ENCODE measurements at places on chromosomes 12 and 14. TPM values are rescaled to one million over a fixed set of nuclear protein-coding genes. Genes with fewer than 3 reads are reported as not detected.

- no peak for DNase-seq
These were observed 37.3 kb upstream of the DCN start for GRCh38 chr12:91219919-91220318.

Gene TMCC3
- total RNA-seq: 1.2 TPM

DNA sequence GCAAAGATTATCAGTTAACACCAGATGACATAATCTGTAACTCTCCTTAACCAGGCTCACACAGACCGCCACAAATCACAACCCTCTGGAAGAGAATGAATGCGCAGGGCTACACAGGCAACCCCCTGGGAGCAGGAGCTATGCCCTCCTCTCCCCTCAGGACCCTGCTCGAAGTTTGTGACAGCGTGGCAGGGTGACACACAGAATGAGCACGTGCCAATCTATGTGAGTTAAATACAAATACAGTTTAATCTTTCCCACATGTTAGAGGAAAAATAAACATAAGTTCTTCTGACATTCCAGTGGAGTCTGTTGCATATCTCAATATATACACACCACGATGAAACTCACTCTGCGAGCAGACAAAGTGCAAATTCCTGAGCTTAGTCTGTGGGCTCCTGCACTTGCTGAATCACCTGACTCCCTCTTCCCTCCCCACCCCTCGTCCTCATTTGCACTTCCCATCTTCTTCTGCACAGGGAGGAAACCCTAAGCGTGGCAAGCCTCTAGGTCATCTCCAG is 37.6 kb downstream of the BCAT1 start:
- DNase-seq: no peak

DNA sequence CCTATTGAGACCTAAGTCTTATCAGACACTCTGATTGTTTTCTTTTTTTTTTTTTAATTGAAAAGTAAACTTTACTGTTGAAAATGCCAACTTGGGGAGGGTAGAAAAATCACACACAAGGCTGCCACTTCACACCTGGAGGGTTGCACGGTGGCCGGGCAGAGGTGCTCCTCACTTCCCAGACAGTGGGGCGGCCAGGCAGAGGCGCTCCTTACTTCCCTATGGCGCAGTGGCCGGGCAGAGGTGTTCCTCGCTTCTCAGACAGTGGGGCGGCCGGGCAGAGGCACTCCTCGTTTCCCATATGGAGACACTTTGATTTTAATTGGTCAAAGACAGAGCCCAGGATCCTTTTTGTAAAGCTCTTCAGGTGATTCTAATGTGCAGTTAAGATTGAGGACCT is 399.3 kb downstream of the TMTC2 start:
- DNase-seq: no peak

GRCh38 chr12:120979862-120980696 is 1.7 kb downstream of the HNF1A start:
- no peak for DNase-seq

GRCh38 chr14:71692496-71692895 is 239.7 kb upstream of the RGS6 start:
- DNase-seq: no peak

Gene ACRBP
- total RNA-seq: 1.8 TPM

GRCh38 chr14:101444116-101444515 is 117.2 kb upstream of the DIO3 start:
- DNase-seq: no peak

DNA sequence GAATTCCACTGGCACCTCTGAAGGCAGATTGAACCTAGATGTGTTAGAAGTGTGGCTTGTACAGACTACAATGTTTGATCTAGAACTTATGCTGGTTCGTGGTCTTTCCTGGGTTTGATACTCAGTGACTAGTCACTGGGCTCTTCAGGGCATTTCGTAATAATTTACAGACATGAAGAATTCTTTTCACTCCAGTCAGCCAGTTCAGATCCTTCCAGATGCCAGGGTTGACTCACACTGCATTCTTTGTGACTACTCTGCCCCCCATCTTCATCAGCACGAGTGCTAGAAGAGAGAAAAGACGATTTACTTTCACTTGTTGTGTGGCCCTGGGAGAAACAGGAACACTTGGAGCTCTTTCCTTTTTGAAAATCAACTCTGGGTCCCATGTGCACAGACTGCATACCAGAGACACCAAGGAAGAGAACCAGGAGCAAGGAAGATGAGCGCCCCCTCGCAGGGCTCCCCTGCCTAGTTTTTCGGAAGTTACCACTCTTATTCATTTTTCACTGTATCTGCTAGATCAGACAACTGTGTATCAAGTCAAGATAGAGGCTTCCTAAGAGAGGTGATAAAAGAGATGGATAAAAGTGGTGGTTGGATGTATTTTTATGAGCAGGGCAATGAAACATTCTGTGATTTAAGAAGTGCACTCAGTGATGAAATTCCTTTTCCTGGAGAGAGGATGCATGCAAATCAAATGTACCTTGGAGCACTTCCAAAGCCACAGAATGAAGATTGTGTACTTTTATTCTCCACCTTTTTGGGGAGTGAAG is 33.5 kb upstream of the EVL start:
- DNase-seq: no peak

Gene ACSS3
- total RNA-seq: not detected

Gene NKX2-1
- total RNA-seq: not detected

GRCh38 chr14:79383031-79383430 is 828.3 kb downstream of the DIO2 start:
- no peak for DNase-seq

Gene LTBR
- 0.40 TPM for total RNA-seq

Gene ZBTB39
- total RNA-seq: 7.8 TPM

DNA sequence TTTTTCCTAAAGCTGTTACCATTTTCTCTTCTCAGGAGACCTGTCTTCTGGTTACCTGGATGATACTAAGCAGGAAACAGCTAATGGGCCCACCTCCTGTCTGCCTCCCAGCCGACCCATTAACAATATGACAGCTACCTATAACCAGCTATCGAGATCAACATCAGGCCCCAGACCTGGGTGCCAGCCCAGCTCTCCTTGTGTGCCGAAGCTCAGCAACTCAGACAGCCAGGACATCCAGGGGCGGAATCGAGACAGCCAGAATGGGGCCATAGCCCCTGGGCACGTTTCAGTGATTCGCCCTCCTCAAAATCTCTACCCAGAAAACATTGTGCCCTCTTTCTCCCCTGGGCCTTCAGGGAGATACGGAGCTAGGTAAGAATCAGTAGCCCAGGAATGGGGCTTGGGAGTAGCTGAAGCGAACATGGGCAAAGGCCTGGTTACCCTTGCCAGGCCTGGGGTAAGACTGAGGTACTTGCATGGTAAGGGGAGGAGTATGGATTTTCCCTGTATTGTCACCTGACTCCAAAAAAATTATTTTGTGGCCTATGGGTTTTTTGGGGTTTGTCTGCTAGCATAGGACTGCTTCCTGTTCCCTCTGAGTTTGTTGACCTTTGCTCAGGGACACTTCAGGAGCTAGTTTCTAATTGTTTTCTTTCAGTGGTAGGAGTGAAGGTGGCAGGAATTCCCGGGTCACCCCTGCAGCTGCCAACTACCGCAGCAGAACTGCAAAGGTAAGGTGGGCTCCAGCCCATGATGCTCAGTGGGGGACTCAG is 26.6 kb downstream of the TRAFD1 start:
- no peak for DNase-seq

DNA sequence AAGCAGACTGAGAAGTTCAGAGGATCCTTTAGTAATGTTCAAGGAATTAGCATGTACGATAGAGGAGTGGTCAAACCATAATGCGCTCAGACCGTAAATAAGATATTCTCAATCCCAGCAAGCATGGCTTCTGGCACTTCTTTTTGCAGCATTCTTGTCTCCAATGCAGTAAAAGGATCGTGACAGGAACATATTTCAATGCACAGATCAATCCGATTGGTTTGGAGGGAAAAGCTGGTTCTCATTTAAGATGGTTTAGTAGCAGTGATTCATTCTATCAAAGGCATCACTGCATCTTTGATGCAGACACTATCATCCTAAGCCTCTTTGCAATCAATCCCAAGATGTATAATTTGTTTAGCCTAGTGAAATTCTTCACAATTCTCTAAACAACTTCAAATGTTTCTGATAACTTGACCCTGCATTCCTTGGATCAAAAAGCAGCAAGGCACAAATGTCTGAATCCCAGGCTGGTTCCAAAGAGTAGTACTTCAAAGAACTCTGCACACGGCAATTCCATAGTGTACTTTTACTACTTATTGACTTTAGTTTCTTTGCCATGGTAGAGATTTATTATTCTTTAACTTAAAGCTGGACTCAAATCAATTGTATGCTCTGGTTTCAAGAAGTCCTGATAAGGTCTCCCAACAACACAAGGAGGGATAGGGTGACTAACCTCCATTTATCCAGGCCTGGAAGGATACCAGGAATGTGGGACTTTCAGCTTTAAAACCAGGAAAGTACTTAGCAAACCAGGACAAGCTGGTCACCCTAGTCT is 96.8 kb upstream of the MDM1 start:
- DNase-seq: no peak

DNA sequence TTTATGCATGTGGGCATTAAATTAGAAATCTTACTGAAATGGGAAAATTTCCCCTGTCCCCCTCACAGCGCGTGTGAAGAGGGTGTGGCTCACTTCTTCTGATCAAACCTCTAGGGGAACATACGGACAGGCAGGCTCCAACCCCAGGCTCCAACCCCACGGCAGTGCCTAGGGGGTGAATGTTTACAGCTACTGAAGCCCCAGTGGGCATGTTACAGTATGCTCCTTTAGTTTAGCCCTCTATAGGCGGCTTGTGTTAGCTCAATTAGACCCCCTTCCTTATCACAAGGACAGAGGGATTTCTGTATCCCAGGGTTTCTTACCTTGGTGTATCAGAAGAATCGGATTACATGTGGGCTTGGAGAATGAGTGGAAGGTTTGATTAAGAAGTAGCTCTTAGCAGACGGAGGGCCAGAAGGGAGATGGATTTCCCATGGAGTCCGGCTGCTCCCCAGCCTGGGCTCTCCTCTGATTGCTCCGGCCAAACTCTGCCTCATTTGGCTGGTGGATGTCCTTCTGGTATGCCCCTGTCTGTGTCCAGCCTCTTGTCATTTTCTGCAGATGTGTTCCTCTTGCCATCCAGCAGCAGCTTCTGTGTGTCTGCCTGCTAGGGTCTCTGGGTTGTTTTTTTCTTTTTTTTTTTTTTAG is 223.7 kb downstream of the TMTC2 start:
- DNase-seq: no peak

- no peak for DNase-seq
These were observed 21.7 kb upstream of the MIA2 start for GRCh38 chr14:39212034-39212433.

Gene CD163
- total RNA-seq: not detected

Gene AKAP5
- total RNA-seq: 0.88 TPM

Gene PIANP
- not detected for total RNA-seq

- no peak for DNase-seq
These were observed 211.9 kb downstream of the APAF1 start for GRCh38 chr12:98856897-98857540.

Gene TMEM233
- not detected for total RNA-seq

Gene PLA2G1B
- total RNA-seq: not detected

- DNase-seq: no peak
These were observed 49.6 kb downstream of the MYRFL start for GRCh38 chr12:69874606-69875005.

- no peak for DNase-seq
These were observed 25.2 kb downstream of the SSH1 start for GRCh38 chr12:108832208-108832607.

Gene MMP14
- total RNA-seq: 1.9 TPM

DNA sequence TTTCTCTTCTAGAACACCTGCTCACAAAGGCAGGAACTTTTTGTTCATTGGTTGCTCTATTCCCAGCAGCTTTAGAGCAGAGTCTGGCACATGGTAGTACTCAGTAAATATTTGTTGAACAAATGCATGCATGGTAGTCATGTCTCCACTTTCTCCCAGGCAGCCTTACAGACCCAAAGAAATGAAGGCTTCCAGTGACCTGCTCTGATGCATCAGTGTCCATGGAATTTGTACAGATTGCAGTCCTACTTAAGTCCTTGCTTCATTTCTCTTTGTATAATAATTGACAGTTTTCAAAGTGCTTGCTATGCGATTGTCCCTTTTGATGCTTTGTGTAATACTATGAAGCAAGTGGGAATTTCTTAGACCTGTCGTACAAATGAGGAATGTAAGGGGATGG is 119.6 kb downstream of the DERA start:
- no peak for DNase-seq

Gene IFI27L1
- total RNA-seq: 49.5 TPM

Gene DACT1
- total RNA-seq: 0.93 TPM

DNA sequence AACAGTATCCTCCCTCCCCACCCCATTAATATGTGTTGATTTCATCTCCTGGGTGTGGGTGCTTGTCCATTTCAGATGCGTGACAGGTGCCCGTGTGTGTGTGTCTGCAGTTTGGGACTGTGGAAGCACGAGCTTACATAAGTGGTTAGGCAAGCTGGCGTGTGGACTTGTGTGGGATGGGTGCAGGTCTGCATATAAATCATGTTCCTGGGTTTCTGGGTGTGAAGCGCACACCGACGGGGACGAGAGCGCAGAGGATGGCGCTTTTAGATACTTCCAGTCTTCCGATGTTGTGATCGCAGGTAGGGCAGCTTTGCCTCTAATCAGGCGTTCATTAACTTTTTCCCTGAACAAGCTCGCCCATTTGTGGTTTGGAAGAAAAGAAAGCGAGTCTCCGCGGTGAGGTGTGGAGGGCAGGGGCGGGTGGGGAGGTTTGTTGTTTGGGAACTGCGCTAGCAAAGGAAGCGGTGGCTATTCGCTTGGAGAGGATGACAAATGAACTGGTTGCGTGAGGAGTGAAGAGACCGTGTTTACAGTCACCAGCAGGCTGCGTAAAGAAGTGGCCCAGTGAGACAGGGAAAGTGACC is 865 bp downstream of the RGS6 start:
- DNase-seq: no peak

- DNase-seq: no peak
These were observed 63.0 kb downstream of the SLC25A47 start for GRCh38 chr14:100386121-100386520.

GRCh38 chr12:5510251-5510805 is 78.4 kb downstream of the NTF3 start:
- DNase-seq: no peak

Gene POTEM
- total RNA-seq: not detected

DNA sequence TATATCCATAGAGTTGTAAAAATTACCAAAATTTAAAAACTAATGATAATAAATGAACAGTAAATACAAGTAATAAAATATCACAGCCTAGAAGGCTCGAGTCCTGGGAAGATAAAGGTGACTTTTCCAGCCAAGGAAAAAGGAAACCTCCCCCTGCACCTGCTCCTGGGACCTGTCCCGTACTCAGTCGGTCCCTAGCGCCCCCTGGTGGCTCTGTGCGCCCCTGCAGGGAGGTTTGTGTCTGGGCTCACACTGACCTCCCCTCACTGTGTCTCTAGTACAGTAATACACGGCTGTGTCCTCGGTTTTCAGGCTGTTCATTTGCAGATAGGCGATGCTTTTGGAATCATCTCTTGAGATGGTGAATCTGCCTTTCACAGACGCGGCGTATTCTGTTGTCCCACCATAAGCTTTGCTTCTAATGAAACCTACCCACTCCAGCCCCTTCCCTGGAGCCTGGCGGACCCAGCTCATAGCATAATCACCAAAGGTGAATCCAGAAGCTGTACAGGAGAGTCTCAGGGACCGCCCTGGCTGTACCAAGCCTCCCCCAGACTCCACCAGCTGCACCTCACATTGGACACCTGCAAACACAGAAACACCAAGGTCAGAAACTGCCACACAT is 1030.4 kb downstream of the TMEM121 start:
- DNase-seq: peak; percentile 78

Gene PTPRQ
- total RNA-seq: not detected

Gene PPFIA2
- total RNA-seq: not detected

GRCh38 chr12:11780521-11781101 is 131.1 kb downstream of the ETV6 start:
- DNase-seq: no peak

All from activated CD4-positive, alpha-beta memory T cell treated with anti-CD3 and anti-CD28 coated beads, Interleukin-2, amount 10 ng/mL, durations not matched to agents 7 days and 5 days (primary cell).